ENCODE measurements at places on chromosomes 6 and 20.

- DNase-seq, result no peak
Observed at GRCh38 chr6:31473244-31473643, 24.7 kb upstream of the MICB start.

DNA sequence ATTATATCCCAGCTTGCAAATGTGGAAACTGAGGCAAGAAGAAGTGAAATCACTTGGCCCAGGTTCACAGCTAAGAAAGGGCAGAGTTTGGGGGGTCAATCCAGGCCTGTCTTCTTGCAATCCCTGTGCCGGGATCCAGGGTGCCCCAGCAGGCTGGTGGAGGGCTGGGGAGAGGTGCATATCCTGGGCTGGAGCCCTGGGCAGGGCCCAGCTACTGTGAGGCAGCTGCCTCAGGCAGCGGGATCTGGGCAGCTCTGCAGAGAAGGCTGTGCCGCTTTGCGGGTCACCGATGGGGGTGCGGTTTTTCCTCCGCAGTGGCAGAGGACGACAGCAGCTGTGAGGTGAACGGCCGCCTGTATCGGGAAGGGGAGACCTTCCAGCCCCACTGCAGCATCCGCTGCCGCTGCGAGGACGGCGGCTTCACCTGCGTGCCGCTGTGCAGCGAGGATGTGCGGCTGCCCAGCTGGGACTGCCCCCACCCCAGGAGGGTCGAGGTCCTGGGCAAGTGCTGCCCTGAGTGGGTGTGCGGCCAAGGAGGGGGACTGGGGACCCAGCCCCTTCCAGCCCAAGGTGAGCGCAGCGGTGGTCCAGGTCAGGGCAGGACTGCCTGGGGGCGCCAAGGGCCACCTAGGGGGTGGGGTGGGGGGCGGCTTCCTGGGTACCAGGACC, 9.4 kb downstream of the CCN5 start:
- no peak for DNase-seq

DNA sequence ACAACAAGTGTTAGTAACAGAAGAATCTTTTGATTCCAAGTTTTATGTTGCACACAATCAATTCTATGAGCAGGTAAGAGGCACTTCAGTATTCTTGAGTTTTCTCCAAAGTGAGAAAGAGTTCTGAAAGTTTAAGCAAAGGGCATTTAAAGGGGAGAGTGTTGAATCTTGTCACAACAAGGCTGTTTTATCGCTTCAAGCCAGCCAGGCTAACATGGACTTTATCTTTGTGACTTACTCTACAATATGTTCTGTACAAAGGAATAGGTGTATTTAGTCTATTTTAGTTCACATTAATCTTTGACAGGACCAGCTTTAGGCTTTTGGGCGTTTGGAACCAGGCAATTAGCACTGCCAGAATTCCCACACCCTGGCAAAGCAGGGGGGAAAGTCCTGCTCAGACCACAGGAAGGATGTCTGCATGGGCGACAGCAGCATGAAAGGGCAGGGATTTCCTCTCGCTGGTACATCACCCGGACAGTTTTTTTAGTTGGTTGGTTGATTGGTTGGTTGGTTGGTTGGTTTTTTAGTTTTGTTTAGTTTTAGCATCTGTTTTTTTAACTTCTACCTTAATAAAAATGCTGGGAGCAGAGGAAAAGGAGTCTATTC, 395.4 kb upstream of the SOX4 start:
- DNase-seq, result no peak

- no peak for DNase-seq
Observed at GRCh38 chr20:3309226-3309625, 70.2 kb upstream of the SLC4A11 start.

DNA sequence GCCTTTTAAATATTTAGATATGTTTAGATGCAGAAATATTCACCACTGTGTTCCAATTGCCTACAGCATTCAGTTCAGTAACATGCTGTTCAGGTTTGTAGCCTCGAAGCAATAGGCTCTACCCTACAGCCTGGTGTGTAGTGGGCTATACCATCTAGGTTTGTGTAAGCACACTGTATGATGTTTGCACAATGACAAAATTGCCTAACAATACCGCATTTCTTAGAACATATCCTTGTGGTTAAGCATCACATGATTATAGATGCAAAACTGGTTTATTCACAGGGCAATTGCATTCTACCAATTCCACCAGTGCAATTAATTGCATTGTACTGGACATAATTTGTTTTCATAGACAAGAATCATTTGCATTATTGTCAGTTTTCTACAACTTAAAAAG, 7.9 kb upstream of the SLC22A16 start:
- no peak for DNase-seq
